ENCODE measurements at places on chromosomes 1 and 21.

GRCh38 chr1:66452982-66453381 is 81.0 kb upstream of the SGIP1 start:
- no peak for DNase-seq

GRCh38 chr1:156845953-156846545 is 12.9 kb downstream of the INSRR start:
- DNase-seq, result no peak

DNA sequence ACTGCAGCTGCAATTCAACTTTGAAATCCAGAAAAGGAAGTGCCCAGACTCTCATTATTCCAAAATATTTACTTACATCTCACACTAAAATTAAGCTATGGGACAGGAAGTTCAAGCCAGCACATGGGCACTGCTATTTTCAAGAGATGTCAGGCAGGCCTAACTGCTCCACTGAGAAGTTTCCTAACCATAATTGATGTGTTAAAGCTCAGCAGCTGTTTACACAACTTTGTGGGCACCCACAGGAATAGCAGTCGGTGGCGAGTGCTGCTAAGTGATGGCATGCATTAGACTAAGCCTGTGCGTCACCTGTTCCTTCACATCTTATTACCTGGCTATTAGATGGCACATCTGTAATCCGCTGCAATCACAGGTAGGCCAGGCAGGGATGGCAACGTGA is 303.3 kb upstream of the DAB1 start:
- no peak for DNase-seq

GRCh38 chr1:31249854-31250253 is 10.2 kb upstream of the NKAIN1 start:
- no peak for DNase-seq

Data from NCI-H2029 (cell line).